T-cell (primary cell): ENCODE measurements at places on chromosomes 5 and 9.

- H3K27me3 ChIP-seq: no peaks in the 10 kb centered on the region
- H3K27ac ChIP-seq: no peak overlapping the region
- H3K4me3 ChIP-seq: no peak overlapping the region
- DNase-seq: no peak
- peaks cover 2% of the 10 kb centered on the region for H3K36me3 ChIP-seq
- no peaks in the 10 kb centered on the region for H3K4me1 ChIP-seq
Observed at GRCh38 chr5:83048811-83049210, 28.4 kb downstream of the TMEM167A start.

DNA sequence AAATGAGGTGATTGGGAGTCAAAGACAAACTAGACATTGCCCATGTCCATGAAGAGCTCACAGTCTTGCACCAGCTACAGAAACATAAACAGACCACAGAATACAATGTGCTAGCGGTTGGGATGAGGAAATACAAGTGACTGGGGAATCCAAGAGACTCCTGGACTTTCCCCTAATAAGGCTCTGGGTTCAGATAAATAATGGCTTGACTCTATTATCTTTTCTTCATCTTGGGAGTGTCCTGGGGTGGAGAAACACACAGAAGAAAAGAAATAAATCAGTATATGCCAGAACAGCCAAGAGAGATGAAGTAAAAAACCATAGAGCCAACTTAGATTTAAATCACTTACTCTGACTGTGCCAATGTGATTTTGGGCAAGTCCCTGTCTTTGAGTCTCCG lies 227.8 kb downstream of the PAPPA start:
- no peaks in the 10 kb centered on the region for H3K27me3 ChIP-seq
- DNase-seq: no peak
- no peak overlapping the region for H3K27ac ChIP-seq

GRCh38 chr9:37221489-37222106 lies 101.2 kb downstream of the ZCCHC7 start:
- H3K27ac ChIP-seq: no peak overlapping the region
- H3K27me3 ChIP-seq: no peaks in the 10 kb centered on the region
- no peaks in the 10 kb centered on the region for H3K36me3 ChIP-seq
- DNase-seq: no peak

GRCh38 chr9:92938025-92938424 lies 9.3 kb upstream of the FGD3 start:
- H3K4me1 ChIP-seq: no peaks in the 10 kb centered on the region
- H3K27ac ChIP-seq: no peak overlapping the region
- H3K36me3 ChIP-seq: no peaks in the 10 kb centered on the region
- no peak for DNase-seq
- H3K27me3 ChIP-seq: peaks cover 2% of the 10 kb centered on the region

- H3K36me3 ChIP-seq: no peaks in the 10 kb centered on the region
- no peaks in the 10 kb centered on the region for H3K4me1 ChIP-seq
- H3K4me3 ChIP-seq: no peak overlapping the region
- no peak for DNase-seq
- no peak overlapping the region for H3K27ac ChIP-seq
- peaks cover 4% of the 10 kb centered on the region for H3K27me3 ChIP-seq
Observed at GRCh38 chr5:133506181-133506580, 106.2 kb downstream of the FSTL4 start.

GRCh38 chr9:37501957-37502596 lies 16.3 kb downstream of the POLR1E start:
- no peak overlapping the region for H3K4me3 ChIP-seq
- no peaks in the 10 kb centered on the region for H3K27me3 ChIP-seq
- peak overlapping the region; percentile 74 for H3K27ac ChIP-seq
- H3K4me1 ChIP-seq: no peaks in the 10 kb centered on the region
- H3K36me3 ChIP-seq: peaks cover 27% of the 10 kb centered on the region
